Stimulated activated memory B cell treated with anti-CD40 and anti-IgM and Interleukin-4, amounts not matched to agents 10 μg/mL and 1 μg/mL and 100 μg/mL, for 72 hours (primary cell): ENCODE measurements at places on chromosomes 4 and X.
A peak's percentile ranks its signal among the peaks of the same experiment; 100 is the strongest.

DNA sequence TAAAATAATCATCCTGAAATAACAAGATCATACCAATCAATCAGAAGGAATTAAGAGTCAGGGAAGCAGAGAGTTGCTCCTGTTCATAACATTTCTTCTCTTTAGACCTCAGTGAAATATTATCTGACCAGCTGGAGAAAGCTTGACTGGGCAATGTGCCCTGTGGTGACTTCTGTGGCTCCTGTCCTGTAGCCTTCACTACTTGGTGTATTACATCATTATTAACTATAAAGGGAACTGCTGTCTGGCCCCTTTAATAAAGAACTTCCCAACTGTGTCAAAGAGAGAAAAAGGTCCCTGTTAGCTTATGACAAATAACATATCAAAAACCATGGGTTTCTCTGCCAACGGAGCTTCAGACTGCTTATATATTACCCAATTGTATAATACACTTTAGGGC, 18.0 kb downstream of the OPHN1 start:
- no peak for ATAC-seq

GRCh38 chrX:47838361-47838760, 1.7 kb downstream of the ZNF81 start:
- no peak for ATAC-seq

DNA sequence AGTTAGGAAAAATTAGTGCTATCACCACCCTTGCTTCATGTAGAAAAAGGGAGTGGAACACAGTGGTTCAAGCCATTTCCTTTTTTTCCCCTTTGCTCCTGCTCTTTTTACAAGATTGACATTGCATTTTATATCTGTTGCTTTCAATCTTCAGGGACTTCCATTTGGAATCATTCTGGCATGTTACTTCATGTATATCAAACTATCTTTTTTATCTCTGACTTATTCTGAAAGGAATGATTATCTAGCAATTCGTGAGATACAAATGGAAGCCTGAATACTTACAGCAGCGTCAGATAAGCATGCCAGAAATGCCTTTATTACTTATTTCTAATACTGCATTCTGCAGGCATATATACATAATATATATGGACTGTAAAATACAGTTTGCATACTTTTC, 20.4 kb downstream of the ADGRL3 start:
- no peak for ATAC-seq

GRCh38 chrX:43573441-43574015, 82.6 kb upstream of the MAOA start:
- no peak for ATAC-seq

- peak; percentile 68 for ATAC-seq
Measured at GRCh38 chr4:211033-211511, 86.8 kb downstream of the ZNF718 start.

GRCh38 chr4:95638920-95639501, 90.2 kb upstream of the UNC5C start:
- no peak for ATAC-seq

- no peak for ATAC-seq
Measured at GRCh38 chr4:147328756-147329446, 152.0 kb upstream of the EDNRA start.

DNA sequence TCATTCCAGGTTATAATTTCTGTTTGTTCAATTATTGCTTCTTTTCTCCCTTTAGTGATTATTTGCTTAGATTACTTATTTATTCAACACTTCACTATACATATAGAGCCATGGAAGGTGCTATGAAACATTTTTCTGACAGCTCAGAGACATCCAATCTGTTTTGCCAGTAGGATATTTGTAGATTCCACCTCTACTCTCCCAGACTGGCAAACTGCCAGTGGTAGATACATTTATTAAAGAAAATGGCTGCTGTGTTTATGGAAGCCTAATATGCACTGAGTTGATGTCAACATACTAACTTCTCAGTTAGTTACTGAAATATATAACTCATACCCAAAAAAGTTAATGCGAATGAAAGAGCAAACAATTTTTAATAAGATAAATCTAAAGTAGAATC, 348.6 kb downstream of the TRAM1L1 start:
- ATAC-seq: no peak

DNA sequence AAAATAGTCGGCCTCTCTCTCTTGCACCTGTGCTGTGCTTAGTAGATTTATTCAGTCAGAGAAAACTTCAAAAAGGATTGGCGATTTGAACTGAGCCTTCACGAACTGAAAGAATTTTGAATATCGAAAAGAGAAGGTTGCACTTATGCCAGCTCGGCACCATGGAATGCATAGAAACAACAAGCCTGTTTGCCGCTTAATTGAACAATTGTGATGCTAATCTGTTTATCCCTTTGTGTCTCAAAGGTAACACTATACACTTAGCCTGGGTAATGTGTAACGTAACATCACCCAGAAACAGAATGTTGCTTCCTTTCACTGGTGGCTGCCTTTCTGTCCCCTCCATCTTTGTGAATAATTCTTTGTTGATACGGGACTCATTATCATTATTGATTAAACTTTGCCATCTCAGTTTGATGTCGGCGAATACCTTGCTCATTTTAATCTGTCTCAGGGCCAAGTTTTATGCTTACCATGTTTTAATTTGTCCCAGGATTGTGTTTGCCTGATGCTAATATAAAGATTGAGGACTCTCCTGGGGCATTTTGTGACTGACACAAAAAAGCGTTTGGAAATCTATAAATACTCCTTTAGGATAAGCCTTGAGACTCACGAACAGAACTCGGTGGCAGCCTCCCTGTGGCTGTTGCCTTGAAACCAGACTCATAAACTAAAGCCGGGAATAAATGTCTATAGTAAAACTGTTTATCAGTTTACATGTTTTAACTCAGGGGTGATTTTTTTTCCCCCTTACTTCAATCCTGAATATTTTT, 400.5 kb downstream of the RAPGEF2 start:
- ATAC-seq: no peak

GRCh38 chr4:182906786-182907185, 10.4 kb downstream of the DCTD start:
- ATAC-seq: no peak

DNA sequence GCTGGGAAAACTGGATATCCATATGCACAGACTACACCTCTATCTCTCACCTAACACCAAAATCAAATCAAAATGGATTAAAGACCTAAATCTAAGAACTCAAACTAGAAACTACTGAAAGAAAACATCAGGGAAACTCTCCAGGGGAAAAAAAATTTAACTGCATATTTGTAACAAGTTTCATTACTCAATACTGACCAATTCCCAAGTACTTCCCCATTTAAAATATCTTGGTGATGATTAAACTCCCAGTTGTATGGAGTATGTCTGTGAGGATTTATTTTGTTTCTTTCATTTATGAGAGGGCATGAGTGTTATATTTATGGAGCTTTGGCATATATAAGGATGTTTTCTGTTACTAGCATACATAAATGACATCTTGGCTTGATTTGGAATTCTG, 112.3 kb upstream of the IL15 start:
- no peak for ATAC-seq

DNA sequence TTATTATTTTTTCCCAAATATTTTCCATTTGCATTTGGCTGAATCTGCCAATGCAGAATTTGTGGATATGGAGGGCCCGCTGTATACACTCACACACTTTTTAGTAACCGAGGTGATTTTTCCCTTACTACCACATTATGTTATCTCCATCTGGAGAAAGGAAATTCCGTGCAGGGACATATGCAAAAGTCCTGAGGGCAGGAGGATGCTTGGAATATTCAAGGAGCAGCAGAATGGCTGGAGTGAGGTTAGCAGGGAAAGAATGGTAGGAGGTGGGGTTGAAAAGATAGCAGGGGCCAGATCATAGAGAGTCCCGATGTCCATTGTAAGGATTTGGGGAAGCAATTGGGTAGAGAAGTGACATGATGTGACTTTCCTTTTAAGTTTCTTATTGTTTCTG, 11.5 kb upstream of the RNF212 start:
- no peak for ATAC-seq

DNA sequence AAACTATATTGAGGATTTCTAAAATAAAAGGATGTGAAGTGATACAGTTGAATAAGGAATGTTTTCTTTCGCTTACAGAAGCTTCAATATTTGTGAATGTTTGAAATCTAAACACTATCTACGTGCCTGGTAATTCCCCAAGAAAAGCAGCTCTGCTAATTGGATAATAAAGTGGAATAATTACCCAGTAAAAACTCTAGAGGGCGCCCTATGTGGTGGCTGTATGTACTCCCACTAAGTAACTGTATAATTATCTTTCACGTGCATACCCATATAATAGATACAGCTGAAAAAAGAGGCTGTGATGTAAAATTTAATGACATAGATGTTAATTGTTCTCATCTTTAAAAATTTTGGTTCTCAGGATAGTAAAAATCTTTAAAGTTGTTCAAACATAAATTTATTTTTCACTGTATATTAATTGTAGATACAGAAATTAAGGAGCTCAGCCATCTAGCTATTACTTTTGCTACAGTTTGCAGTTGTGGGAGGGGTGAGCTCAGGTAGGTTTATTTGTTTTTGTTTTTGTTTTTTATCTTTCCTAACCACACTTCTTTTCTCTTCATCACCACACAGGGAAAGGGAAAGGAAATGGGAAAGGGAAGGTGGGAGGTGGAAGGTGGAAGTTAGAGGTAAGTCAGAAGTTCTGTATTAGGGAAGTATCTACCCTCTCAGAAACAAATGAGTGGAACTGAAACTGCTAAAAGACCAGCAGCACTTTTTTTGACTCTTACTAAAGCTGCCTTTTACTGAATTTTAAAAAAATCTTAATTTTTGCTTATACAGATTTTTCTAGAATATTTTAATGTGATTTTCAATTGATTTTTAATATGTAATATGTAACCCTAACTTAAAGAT, 151.7 kb upstream of the RPS6KA6 start:
- ATAC-seq: no peak

- no peak for ATAC-seq
Measured at GRCh38 chr4:165726831-165727230, 146.2 kb upstream of the TLL1 start.

- ATAC-seq: no peak
Measured at GRCh38 chrX:153433161-153433680, 12.6 kb downstream of the TREX2 start.

GRCh38 chr4:112061207-112061817, 83.9 kb upstream of the FAM241A start:
- no peak for ATAC-seq

GRCh38 chr4:125116431-125116830, 198.3 kb upstream of the FAT4 start:
- ATAC-seq: no peak

- no peak for ATAC-seq
Measured at GRCh38 chrX:30212172-30212571, 3.2 kb upstream of the MAGEB2 start.

DNA sequence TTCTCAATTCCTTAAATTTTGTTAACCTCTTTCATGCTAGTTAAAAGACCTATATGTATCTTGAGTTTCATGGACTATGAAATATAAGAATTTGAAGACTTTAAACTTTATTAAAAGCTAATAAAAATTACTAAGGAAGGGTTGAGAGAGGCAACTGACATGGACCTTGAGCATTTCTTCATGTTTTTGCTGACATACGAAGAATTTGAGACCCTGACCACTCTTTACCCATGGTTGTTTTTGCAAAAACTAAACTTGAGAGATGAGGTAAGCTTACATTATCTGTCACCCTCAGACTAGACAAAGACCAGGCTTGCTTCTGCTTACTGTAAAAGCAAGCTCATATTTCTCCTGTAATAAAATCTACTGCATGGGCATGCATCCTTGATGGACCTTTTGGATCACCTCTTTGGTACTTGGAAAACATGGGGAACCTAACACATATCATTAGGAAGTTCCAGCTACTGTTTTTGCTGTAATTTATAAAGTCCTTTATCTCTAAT, 338.2 kb upstream of the PABPC4L start:
- no peak for ATAC-seq

GRCh38 chr4:82610041-82610440, 48.3 kb upstream of the TMEM150C start:
- no peak for ATAC-seq

GRCh38 chr4:103634236-103634635, 85.5 kb downstream of the TACR3 start:
- ATAC-seq: no peak

GRCh38 chr4:138639018-138639741, 376.4 kb upstream of the NOCT start:
- ATAC-seq: no peak

- no peak for ATAC-seq
Measured at GRCh38 chr4:106367072-106367471, 1.5 kb downstream of the GIMD1 start.

DNA sequence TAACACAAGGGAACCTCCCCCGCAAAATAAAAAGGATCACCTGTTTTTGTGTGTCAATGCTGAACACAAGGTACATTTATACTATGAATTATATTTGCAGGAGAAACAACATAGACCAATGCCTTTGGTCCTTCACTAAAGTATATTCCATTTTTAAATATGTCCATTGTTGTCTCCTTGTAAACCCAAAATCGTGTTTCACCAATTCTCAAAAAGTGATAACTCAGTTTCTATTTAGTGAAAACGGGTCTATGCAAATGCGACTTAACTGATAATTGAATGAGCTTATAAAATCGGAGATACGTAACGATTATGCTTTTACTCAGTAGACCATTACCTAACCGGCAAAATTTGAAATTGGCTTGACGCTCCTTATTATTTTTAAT, 2.1 kb downstream of the BRWD3 start:
- ATAC-seq: no peak

DNA sequence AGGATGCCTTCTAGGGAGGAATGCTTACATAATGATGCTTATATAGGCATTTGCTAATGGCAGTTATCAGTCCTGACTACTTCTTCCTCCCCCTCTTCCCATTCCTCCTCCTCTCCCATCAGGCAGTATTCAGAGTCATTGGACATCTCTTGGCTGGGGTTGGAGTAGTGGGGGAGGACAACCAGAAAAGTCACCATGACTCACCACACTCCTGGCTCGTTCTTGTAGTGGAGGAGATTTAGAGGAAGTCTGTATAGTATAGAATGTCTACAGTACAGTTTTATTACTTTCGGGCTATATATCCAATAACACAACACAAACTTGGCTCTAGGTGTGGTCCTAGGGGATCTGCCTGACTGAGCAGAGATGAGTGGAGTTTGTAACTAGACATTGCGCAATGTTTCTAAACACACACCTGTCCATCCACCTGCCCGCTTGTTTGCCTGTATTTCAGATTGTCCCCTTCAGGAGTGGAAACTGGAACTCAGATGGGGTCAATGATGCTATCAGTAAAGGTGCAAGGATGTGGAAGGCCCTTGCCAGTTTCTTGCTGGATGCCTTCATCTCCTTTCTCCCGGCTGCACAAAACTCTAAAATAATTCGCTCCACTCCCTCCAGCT, 27.9 kb upstream of the KIAA1210 start:
- no peak for ATAC-seq
